Vagina (tissue), 2 donors: ENCODE measurements at places on chromosomes 3 and 15.

GRCh38 chr3:7144697-7145308 is 283.9 kb downstream of the GRM7 start:
- DNase-seq, result no peak

DNA sequence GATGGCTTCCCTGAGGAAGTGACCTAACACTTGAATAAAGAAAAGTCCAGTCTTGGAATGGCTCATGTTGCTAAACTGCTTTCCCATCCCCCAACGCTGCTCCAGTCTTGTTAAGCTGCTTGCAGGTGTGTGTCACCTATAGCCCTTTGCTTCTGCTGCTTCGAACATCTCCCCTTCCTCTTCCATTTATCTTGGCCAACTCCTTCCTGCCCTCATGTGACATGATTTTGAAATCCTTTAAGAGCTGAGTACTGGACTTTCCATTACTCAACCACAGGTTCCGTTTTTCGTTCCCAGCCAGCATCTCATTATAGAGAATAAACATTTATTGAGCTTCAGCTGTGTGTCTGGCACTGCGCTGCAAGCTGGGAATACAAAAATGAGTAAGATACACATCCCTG is 1.7 kb downstream of the ATG7 start:
- DNase-seq, result no peak

DNA sequence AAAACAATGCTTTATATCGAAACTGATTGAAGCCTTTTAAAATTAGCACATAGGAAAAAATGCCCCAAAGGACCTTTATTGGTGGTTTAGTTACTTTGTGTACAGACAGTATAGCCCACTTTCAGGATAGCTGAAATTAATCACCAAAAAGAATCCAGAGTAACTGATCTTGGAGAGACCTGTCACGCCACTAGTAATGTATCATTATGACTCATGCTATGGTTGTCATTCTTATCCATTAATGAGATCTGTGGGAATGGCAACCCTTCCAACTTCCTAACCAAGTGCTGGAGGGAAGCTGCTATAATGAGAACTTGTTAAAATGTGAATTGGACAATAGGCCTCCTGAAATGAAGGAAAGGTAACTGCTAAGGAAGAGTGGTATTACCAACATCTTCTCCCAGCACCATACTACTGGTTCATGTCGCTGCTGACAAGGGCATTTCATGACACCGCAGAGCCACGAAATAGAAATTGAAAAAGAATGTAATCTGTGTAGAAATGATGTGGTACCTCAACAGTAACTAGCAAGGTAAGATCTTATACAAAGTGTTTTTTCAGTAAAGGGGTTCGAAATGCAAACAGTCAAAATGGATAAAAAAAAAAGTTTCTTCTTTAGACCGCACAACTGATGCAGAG is 7.1 kb upstream of the EMC4 start:
- no peak for DNase-seq

- no peak for DNase-seq
Measured at GRCh38 chr3:123026565-123027291, 835 bp downstream of the SEMA5B start.

GRCh38 chr3:43171748-43172147 is 65.9 kb upstream of the POMGNT2 start:
- no peak for DNase-seq

DNA sequence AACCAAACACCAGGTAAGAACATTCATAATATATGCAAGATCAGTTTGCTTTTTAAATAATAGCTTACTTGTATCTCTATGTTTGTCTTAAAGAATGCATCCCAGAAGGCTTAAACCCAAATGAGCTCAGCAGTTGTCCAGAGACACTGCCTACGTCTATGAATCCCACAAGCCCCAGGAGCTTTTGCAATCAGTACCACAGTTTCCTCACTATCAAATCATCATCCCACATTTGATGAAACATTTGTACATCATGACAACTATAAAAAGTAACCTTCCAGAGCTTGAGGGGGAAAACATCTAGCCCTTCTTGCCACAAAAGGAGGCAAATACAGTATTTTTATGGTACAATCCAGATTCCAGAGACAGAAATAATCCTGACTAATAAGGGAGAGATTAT is 63.7 kb downstream of the ATP8B4 start:
- no peak for DNase-seq

DNA sequence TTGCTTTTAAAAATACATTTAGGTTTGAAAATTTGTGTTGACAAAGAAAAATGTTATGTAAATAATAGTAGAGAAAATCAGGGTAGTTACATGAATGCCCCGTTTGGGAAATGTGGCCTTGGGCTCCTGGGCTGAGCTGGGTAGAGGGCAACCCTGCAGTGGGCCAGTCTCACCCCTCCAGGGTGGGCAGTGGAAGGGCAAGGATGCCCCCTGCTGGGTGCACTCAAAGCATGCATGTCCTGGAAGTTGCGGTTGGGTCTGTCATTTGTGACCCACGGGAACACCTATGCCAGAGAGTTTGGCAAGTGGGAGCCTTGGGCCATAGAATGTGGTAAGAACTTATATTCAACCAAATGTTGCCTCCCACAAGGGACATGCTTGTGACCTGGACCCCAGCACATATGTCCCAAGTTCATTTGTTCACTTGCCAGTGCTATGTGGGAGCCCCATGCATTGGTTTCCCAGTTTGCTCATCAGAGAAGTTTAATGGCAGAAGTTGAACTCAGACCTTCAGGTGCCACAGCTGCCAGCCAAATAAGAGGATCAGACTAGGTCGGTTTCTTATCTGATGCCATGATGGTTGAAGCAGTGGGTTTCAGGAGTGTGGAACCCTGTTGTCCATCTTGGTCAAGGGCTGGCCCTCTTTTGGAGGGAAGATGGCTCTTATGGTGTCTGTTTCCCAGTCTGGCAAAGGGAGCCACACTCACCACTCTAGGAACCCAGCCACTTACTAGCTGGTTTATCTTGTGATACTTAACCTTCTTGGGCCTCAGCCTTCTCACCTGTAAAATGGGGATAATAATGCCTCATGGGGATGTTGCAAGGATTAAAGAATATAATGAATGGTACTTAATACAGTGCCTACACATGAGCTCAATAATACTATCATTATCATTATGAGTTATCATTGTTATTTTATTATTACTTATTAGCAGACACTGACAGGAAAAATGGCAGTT is 2.5 kb upstream of the PLCB2 start:
- DNase-seq, result no peak

DNA sequence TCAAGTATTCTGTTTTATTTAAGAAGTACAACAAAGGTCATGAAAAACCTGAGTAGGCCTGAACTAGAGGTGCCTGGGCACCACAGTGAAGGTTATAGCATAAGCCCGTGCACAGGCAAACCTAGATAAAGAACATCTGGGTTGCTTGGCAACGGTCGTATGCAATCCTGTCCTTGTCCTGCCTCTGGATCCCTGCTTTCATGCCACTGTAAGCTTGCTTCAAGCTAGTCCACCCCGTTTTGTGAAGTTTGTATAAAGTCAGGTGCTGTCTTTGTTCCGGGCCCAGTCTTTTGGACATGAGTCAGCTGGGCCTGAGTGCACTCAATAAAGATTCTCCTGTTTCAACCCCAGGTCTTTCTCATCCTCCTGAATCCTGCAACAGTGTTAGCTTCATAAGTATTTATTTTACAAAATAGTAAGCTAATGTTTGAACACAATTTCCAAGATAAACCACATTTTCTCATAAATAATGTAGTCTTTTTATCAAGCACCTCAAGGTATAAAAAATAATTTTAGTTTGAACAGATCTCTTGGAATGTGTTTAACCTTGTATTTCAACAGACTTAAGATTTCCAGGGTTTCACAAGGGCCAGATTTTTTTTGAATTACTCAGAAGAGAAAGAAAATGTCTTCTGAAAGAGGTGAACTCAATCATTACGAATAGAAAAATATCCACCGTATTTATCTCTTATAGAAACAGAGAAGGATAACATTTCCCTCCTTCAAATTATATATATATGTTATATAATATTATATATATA is 14.3 kb upstream of the SLC9C1 start:
- DNase-seq, result no peak

DNA sequence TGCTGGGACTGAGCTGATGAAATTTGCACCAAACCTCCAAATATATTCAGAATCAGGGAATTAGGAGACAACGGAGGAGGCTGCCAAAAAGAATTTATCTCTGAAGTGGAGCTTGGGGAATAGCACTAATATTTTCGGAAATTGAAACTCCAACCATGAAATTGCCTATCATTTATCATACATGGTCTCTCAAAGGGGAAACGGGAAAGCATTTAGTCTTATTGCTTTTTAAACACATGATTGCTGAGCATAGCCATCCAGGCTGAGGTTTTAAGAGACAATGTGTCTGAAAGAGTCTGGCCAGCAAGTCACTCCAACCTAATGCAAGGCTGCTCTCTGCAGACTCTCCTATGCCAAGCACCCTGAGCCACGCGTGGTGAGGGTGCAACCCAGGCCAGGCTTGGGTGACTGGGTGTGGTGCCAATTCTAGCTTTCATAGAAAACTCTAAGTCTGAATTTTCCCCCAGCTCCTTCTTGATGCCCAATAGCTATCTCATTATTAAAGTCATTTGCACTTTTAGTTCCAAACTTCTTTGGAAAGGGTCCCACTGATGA is 200.2 kb downstream of the RPLP1 start:
- DNase-seq, result peak; percentile 25

DNA sequence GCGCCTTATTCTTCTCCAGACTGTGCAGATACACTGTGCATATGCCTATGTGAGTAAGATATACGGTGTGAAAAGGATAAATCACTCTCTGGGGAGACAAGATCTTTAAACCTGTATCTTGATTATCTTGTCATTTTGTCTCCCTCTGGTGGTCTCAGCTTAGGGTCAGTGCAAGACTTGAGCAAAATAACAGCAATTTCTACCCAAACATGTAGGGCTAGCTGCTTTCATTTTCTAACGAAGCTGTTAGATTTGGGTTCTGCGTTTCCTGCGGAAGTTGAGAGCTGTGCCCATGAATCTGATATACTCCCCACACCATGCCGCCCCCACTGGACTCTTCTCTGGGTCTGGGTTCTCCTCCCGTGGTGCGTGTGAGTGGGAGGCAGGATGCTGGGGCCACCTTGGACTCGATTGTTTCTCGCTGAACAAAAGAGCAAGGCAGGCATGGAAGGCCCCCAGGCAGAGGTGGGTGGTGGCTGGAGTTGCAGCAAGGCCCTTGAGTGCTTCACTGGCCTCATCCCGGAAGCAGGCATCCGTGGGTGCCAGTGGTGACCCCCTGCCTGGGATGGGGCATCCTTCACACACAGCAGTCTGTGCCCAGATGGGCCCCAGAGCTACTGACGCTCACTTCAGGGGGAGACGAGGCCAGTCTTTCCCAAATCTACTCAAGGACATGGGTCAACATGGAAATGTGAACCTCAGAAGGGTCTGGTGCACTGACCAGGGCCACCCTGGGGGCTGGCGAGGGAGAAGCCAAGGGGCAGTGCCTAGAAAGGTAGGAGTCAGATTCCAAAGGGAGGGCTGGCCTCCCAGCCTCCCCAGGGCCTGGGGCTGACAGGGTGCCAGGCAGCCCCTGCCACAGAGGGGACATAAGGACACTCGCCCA is 179.6 kb downstream of the NSMCE3 start:
- no peak for DNase-seq

DNA sequence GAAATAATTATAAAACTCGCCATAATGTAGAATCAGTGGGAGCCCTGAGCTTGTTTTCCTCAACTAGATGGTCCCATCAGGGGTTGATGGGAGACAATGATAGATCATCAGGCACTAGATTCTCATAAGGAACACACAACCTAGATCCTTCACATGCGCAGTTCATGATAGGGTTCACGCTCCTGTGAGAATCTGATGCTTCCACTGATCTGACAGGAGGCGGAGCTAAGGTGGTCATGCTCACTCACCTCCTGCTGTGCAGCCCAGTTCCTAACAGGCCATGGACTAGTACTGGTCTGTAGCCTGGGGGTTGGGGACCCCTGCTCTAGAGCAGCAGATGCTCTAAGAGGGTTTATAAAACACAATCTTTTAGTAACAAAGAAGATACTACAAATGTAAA is 183.6 kb downstream of the ANXA2 start:
- no peak for DNase-seq

DNA sequence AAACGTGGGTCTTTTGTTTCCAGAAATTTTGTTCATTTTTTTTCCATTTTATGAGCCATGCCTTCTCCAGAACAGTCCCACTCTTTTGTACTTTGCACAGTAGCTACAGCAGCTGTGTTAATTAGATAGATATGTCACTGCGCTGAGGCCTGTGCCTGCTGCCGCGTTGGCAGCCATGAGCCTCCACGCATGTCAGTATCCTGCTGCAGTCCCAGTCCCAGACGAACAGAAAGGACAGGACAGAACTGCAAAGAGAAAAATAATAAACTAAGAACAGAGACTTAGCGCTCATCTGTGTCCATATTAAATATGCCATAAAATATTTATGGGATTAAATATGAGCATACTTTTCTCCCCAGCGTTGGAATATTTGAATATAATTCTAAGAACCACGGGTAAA is 442.4 kb upstream of the RARB start:
- no peak for DNase-seq

- DNase-seq, result no peak
Measured at GRCh38 chr3:94293793-94294195, 230.9 kb downstream of the NSUN3 start.

- DNase-seq, result no peak
Measured at GRCh38 chr3:141690431-141691072, 47.5 kb upstream of the RNF7 start.

GRCh38 chr3:188345223-188345622 is 191.3 kb downstream of the LPP start:
- DNase-seq, result no peak

- DNase-seq, result no peak
Measured at GRCh38 chr3:143266927-143267326, 147.4 kb downstream of the CHST2 start.

GRCh38 chr3:5122741-5123706 is 932 bp downstream of the ARL8B start:
- DNase-seq, result no peak

DNA sequence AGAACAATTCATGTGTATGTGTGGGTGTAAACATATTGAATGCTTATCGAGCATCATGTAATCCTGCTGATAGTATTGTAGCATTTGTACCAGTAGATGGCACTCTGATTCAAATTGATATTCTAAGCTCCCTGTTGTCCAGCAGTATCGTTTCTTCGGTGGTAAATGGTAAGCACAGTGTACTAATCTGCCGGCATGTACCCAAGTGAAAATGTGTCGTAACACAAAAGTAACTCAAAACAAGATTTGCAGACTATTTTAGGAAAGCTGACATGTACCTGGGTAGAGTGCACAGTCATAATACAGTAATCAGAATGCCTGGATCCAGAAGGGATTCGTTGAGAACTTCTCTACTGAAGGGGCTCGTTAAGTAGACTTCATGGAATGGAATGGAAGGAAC is 31.7 kb upstream of the MNS1 start:
- DNase-seq, result no peak

DNA sequence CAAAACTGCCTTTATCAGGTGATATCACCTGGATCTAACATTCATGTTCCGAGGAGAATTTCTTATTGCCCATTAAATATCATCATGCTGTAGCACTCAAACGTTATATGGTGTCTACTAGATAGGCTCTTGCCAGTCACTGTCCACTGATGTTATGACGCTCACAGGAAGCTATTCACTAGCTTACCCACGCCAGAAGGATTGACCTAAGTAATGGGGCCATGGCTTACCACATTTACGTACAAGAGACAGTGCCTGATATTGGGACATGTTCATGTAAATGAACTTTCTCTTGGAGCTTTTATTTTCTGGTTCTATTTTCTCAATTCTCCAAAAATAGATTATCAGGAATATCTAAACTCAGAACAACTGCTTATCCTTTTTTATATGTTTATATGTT is 91.7 kb upstream of the NAALADL2 start:
- DNase-seq, result no peak

GRCh38 chr3:120908030-120908794 is at the start of gene STXBP5L:
TSS of gene STXBP5L (plus strand) at chr3:120908205. CDS start at chr3:120909579, 1,374 bp downstream.
- DNase-seq, result no peak
